ENCODE measurements at places on chromosomes 3 and 15.

GRCh38 chr3:71160785-71161546, 422.6 kb downstream of the FOXP1 start:
- DNase-seq: no peak

- peak; percentile 72 for DNase-seq
Observed at GRCh38 chr3:4583416-4583815, 90.3 kb downstream of the ITPR1 start.

GRCh38 chr3:49734752-49735151, 11.0 kb upstream of the GMPPB start:
- DNase-seq: no peak

- DNase-seq: no peak
Observed at GRCh38 chr15:47383102-47383501, 334.2 kb upstream of the SEMA6D start.

DNA sequence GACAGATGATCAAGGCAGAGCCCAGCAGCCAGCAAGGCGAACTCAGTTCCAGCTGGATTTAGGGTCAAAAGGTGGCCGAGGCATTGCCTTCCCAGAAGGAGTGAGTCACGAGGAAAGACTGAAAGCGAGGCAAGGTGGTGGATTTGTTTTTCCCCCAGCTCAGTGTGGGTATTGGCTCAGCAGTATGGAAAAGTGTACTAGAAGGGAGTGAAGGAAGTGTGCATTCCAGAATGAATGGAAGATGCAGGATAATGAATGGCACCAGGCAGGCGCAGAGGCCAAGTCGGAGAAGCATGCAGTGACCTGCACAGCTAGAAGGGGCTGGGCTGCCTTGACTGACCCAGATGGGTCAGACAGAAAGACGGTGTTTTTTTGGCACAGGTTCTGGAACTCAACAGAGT, 46.3 kb downstream of the FOXP1 start:
- DNase-seq: peak; percentile 57

- DNase-seq: no peak
Observed at GRCh38 chr3:56919797-56920195, 118.0 kb upstream of the ARHGEF3 start.

DNA sequence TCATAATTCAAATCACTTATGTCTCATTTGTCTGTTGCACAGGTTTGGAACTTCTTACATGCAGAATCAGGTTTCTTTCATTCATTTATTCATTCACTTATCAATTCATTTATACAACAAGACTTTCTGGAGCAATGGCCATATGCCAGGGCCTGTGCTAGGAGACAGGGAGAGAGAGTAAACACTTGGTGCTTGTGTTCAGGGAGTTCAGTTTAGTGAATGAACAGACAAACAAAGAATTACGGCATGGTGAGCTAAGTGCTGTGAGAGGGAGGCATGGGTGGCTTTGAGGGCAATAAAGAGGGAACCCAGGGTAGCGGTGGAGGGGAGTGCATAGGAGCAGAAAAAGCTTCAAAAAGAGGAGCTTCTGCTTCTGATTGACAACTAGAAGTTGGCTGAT, 8.5 kb upstream of the IREB2 start:
- peak; percentile 73 for DNase-seq

DNA sequence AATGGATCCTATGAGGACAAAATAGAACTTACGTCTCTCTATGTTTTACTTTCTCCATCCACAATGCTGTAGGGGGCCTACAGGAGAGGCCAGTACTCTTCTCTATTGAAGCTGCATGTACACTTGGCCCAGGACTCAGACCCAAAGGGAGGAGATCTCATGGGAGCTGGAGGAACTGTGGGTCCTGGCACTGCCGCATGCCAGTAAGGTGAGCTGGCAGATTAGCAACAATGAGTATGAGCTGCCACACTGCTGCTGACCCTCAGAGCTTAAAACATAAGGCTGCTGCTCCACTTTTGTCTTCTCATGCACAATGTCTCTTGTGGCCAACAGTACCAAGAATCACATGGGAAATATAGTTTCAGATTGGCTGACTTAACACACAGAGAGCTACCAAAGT, 57.8 kb upstream of the TBC1D5 start:
- DNase-seq: no peak

DNA sequence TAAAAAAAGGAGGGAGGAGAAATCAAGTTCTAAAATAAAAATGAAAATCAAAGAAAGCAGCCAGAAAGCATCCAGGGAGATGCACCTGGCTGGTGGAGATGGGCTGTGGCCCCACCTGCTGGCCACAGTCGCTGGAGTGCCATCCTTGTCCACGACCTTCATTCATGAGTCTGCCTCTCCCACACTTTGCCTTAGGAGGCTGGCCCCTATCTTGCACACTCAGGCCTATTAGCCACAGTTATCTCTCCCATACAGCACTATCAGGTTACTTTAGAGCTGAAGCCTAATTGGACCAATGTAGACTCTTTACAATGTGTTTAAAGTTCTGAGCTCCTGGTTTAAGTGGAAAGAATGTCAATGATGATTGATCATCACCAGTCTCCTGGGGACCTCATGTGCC, 392.0 kb upstream of the RORA start:
- peak; percentile 57 for DNase-seq

- DNase-seq: no peak
Observed at GRCh38 chr15:83720468-83720867, 66.5 kb downstream of the ADAMTSL3 start.

DNA sequence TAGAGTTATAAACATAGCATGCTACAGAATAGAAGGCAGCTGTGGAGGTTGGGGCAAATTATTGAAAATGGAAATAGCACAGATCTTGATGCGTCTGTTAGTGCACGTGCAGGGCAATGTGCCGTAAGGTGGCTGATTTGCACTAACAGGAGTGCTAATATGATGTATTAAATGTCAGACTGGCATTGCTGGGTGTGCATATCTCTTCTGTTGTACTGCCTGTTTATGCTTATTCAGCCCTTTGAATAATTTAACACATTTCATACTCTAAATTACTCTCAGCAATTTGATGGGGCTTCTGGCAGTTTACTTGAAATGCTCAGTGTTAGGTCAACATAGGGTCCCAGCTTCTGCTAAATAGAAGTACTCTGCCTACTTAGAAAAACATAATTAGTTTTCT, 395.6 kb downstream of the MCTP2 start:
- no peak for DNase-seq

DNA sequence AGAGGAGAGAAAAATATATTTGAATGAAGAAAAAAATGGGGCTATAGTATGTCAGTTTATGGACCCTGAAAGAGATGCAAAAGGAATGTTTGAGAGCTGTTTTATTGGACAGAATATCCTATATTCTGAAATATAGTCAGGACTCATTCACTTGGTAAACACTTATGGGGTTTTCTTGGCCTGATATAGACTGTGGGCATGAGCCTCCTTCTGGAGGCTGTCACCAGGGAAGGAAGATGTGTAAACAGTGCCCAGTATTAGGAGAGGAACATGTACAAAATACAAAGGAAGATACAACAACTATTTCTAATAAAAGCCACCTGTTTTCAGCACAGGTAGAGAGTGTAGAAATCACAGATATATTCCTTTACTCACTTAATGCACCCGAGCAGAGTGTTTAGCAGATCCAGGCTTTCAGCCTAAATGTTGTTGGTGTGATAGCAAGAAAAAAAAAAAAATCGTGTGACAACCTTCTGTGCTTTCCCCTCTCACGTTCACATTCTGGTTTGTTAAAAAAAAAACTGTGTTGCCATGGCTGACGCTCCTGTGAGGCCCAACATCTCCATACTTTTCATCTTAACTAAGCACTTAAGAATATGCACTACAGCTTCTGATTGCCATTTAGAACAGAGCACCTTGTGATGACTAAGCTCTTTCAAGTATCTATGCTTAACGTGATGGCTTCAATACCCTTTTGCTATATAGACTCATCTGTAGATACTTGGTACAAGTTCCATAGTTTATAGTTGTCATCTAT, 134.1 kb downstream of the MBNL1 start:
- DNase-seq: no peak

DNA sequence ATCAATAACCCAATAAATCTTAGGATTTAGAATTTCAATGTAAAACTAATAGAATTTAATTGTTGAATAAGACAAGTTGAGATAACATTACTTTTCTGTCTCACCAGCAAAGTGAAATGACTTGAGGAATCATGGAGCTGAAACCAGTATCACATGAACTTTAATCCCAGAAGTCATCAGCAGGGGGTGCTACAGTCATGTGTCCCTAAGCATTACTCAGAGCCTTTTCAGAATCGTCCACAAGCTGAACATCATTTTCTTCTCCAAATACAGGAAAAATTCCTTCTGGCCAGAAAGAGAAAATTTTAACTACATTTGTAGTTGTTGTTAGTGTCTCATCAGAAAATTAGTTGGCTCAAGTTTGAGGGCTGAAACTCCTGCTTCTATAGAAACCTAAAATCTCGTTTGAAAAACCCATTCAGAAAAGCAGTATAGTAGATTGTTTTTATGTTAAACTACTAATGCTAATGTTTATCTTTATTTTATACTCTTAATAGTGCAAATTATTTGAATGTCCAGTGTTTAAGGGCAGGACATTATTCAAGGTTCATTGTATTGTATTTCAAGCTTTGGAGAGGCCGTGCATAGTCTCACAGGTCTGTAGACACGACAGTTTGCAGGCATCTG, 384.1 kb downstream of the PLOD2 start:
- DNase-seq: peak; percentile 60

DNA sequence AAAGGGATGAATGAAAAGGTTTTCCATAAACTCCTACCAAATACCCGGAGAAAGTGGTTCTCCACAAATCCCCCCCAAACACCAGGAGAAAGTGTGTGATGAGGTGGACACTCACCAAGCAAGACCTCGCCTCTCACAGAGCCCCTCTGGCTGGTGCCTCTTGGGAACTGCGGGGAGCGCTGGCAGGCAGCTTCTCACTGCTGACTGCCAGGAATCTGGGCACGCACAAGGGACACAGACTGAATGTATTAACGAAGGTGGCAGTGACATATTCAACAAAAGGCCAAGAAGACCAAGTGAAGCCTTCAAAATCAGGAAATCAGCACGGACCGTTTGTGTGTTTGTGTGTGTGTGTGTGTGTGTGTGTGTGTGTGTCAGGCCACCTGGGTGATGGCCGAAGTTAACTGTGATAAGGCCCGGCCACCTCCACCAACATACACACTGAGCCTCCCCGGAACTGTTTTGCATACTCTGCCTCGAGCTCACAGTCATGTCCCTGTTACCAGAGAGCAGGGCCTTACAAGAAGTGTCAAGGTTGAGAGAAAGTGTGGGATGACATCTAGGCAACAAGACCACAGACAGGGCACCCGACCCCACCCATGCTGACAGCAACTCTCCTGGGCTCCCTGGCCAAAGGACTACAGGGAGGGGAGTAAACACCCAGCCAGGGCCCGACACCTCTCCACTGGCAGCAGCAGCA, 18.0 kb downstream of the ATP10A start:
- no peak for DNase-seq

DNA sequence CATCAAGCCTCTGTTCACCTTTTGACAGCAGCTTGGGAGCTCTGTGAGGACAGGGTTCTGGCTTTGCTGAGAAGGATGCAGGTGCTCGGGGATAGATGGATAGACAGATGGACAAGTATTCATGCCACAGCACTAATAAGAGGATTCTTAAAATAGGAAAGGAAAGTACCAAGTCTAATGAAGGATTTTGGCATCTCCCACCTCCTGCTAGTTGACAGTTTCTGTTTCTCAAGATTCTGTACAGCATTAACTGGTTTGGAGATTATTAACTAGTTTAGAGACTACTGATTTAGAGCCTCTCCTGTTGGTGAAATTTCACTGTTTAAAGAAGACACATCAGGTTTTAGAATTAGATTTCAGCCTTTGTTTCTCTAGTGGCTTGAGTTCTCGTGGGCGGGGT, 152.3 kb downstream of the CACNA1D start:
- no peak for DNase-seq

DNA sequence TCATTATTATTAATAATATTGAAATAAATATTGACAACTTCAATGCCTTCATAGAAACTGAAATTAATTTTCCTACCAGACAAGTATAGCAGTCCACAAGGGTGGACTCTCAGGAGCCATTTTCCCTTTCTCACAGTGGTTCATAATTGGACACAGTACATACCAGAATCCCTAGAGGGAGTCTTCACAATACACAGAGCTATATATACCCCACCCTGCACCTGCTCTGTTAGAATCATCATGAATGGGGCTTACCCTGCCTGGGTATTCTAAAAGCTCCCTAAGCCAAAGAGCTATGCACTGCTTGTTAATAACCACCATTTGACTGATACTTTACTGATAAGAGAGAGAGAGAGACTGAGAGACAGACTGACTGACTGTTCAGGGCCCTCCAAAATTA, 134.9 kb downstream of the FEZF2 start:
- DNase-seq: no peak

DNA sequence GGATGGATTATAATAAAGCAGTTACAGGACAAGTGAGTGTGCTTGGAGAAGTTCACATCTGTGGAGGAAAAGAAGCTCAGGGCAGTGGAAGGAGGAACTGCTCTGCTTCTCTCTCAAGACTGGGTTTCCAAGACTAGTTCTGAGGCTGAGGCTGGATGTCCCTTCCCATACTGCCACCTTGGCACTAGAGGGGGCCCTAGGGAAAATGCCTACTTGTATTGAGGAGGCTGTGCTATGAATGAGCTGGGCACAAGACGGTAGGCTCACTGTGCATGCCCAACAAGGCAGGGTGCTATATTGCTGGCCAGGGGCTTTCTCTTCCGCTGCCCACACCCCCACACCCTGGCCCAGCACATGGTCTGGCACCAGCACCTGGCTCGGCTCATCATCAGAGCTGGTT, 65.2 kb downstream of the SLCO2A1 start:
- DNase-seq: no peak

DNA sequence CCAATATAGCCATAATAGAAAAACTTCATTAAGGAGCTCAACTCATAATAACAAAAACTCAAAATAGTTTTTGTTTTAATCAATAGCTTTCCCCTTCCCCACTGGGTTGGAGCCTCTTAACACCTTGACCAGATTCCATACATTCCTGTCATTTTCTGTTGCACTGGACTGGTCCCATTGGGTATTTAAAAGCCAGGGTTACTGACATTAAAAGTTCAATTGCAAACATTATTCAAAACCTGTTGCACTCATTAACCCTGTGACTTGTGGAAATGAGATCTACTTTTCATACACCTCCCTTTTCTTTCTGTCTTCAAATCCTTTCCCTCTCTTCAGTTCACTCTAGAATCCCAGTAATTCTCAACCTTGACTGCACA, 1.7 kb upstream of the HRG start:
- DNase-seq: no peak

DNA sequence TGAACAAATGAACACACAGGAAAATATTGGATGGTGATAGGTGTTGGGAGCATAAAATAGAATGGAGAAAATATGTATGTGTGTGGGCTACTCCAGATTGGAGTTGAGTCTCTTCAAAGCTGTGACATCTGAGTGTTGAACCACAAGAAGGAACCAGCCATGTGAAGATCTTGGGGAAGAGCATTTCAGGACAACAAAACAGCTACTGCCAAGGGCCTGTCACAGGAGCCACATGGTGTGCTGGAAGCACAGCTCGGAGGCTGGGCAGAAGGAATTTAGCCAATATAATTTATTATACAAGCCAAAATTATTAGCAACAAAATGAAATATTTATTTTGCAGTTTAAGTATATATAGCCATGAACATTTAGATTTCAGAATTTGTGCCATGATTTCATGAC, 108.3 kb upstream of the FGF7 start:
- no peak for DNase-seq

GRCh38 chr15:29900237-29901189, 78.2 kb upstream of the TJP1 start:
- DNase-seq: no peak

GRCh38 chr3:17638356-17638755, 104.1 kb downstream of the TBC1D5 start:
- no peak for DNase-seq

- DNase-seq: no peak
Observed at GRCh38 chr15:79481793-79482192, 49.7 kb downstream of the MINAR1 start.
